ENCODE measurements at places on chromosomes 5 and 9. TPM values are rescaled to one million over a fixed set of nuclear protein-coding genes. Genes with fewer than 3 reads are reported as not detected.
A peak's percentile ranks its signal among the peaks of the same experiment; 100 is the strongest.

DNA sequence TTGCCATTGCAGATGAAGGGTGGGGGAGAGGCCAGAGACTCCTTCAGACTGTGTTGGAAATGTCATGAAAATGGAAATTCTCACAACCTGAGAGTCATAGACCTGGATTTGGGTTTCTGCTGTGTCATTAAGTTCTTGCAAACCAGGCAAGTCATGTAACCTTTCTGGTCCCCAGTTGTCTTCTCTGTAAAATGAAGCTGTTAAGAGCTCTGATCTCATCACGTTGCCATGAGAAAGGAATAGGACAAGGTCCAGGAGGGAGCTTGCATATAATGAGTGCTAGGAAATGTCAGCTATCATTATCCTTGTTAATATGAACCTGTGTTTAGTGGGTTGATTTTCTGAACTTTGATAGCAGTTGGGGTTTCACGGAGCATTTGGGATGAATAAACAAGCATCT is 59.1 kb downstream of the FGF1 start:
- H3K27ac ChIP-seq: no peak overlapping the region
- no peak for DNase-seq
- H3K4me1 ChIP-seq: peaks cover 4% of the 10 kb centered on the region
- H3K4me3 ChIP-seq: no peak overlapping the region
- no peaks in the 10 kb centered on the region for H3K36me3 ChIP-seq

- peak overlapping the region; percentile 74 for H3K4me3 ChIP-seq
- no peak for DNase-seq
- peaks cover 11% of the 10 kb centered on the region for H3K4me1 ChIP-seq
- H3K27ac ChIP-seq: no peak overlapping the region
- peaks cover 7% of the 10 kb centered on the region for H3K36me3 ChIP-seq
Observed at GRCh38 chr9:127395497-127396252, 1.3 kb upstream of the SLC2A8 start.

- no peak overlapping the region for H3K4me3 ChIP-seq
- H3K36me3 ChIP-seq: no peaks in the 10 kb centered on the region
- H3K27me3 ChIP-seq: no peaks in the 10 kb centered on the region
- no peak overlapping the region for H3K27ac ChIP-seq
- no peak for DNase-seq
- no peaks in the 10 kb centered on the region for H3K4me1 ChIP-seq
Observed at GRCh38 chr5:68894673-68895072, 199.1 kb upstream of the SLC30A5 start.

GRCh38 chr9:97808415-97808814 is 44.6 kb upstream of the FOXE1 start:
- peak overlapping the region; percentile 82 for H3K27ac ChIP-seq
- no peaks in the 10 kb centered on the region for H3K27me3 ChIP-seq
- H3K4me1 ChIP-seq: peaks cover 21% of the 10 kb centered on the region
- H3K36me3 ChIP-seq: peaks cover 20% of the 10 kb centered on the region

- DNase-seq: peak; percentile 13
- no peak within 1 kb of the TSS for H3K27ac ChIP-seq
- no peaks in the 10 kb centered on the region for H3K4me1 ChIP-seq
- peaks cover 30% of the 10 kb centered on the region for H3K27me3 ChIP-seq
Observed at GRCh38 chr5:7395947-7396712, at the start of gene ADCY2. ADCY2 (plus strand) TSS chr5:7396138; CDS start chr5:7396297, 159 bp downstream.

DNA sequence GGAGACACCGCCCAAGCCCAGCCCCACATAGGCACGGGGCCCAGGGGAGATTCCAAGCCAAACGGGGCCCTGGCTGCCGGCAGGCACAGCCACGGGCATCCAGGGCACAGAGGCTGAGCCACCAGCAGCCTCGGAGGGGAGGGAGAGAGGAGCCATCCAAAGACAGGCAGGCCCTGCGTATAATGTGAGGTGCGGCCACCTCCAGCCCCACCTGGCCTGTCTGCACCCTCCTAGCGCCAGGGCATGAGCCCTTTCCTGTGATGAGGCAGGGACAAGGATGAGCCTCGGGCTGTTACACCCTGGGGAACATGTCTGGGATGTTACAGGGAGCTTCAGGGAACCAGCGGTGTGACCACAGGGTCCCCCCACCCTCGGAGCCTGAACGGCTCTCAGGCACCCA is 1.1 kb upstream of the CCDC187 start:
- no peak overlapping the region for H3K27ac ChIP-seq
- DNase-seq: no peak
- no peaks in the 10 kb centered on the region for H3K27me3 ChIP-seq
- no peaks in the 10 kb centered on the region for H3K36me3 ChIP-seq
- no peaks in the 10 kb centered on the region for H3K4me1 ChIP-seq
- H3K4me3 ChIP-seq: no peak overlapping the region

DNA sequence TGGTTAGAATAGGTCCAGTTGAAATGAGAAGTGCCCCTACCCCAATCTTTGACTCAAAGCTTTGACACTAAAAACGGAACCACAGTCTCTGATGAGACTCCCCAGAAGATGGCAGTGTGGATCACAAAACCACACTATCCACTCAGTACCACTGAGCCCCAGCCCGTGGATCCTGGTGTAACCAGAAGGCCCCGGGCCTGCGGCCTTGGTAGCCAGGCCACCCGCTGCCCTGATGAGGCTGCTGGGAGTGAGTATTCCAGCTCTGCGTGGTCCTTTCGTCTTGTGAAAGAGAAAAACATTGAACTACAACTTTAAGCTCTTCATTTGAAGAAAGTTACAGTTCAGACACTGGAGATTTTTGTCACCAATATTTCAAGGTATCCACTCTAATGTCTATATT is 42.2 kb upstream of the FBP1 start:
- no peak overlapping the region for H3K27ac ChIP-seq
- H3K4me3 ChIP-seq: no peak overlapping the region
- peak; percentile 66 for DNase-seq
- H3K4me1 ChIP-seq: peaks cover 9% of the 10 kb centered on the region

DNA sequence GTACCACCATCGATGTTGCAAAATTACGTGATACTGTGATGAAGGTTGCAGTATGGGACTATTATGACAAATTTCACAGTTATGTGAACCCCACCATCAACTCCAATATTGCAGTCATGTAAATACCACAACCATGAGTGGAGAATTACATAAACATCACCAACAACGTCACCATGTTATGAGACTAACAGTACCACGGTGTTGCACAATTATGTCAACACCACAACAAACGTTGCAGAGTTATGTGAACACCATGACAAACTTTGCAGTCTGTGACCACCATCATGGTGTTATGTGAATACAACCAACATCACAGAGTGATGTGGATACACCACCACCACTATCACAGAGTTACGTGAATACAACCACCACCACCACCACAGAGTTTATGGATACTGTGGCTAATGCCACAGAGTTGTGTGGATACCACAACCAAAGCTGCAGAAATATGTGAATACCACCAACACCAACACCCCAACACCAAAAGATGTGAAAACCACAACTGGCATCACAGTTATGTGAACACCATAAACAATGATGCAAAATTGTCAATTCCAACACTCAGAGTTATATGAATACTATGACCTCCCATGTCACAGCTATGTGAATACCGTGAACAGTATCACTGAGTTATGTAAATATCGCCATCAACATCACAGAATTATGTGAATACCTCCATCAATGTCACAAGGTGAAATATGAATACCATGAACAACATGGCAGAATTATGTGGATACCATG is 62.4 kb downstream of the SHC3 start:
- H3K36me3 ChIP-seq: peaks cover 6% of the 10 kb centered on the region
- no peak for DNase-seq
- H3K27ac ChIP-seq: no peak overlapping the region
- no peak overlapping the region for H3K4me3 ChIP-seq
- H3K4me1 ChIP-seq: peaks cover 8% of the 10 kb centered on the region

CNTFR gene
- not detected for total RNA-seq

KIF20A gene
- 52.6 TPM for total RNA-seq

PLAC8L1 gene
- total RNA-seq: 3.8 TPM

LHX6 gene
- total RNA-seq: not detected

GRM6 gene
- total RNA-seq: not detected

DND1 gene
- 2.8 TPM for total RNA-seq

MOB3B gene
- total RNA-seq: 10.8 TPM

OGN gene
- total RNA-seq: not detected

PCSK1 gene
- total RNA-seq: not detected
